ENCODE measurements at places on chromosomes 3 and 15.

DNA sequence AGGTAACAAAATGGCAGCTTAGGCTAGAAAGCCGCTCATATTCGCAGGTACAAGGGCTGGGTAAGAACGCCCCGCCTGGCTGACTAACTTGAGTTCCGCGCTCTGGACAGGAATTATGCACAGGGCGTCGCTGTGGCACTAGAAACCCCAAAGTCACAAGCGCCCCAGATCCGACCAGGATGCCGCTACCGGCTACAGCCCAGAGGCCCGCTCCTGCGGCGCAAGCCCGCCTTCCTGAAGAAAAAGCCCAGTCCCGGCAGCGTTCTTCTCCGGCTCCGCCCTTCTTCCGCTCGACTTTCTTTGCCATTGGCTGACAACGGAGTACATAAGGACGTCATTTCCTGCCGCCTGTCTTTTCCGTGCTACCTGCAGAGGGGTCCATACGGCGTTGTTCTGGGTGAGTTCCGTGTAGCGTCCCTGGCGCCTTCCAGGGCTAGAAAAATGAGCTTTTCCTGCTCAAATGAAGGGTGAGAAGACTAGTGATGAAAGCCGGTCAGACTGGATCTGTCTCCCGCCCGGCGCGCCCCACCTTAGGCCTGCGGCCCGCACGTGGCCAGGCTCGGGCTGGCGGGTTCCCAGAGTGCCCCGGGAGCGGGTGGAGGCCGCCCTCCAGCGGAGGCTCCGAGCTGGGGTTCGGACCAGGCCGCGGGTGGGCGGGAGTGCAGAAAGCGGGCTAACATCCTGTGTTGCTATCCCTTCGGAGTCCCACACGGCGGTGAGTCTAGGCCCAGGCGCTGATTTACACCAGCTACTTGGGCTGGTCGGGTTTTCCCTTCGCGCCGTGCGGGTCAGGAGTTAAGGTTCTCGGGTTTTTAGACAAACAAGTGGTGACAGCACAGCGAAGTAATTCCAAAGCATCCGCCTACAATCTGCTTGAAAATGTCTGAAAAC, at the start of gene RPSA:
TSS of gene RPSA (plus strand) at position 353 of the 891 bp plus-strand sequence. CDS start 934 bp downstream, outside the sequence.
- DNase-seq = peak; percentile 78

GRCh38 chr15:41934843-41935242, 37.5 kb downstream of the EHD4 start:
- DNase-seq = no peak

- no peak for DNase-seq
These were observed 49.8 kb upstream of the SGO1 start for GRCh38 chr3:20235796-20236195.

DNA sequence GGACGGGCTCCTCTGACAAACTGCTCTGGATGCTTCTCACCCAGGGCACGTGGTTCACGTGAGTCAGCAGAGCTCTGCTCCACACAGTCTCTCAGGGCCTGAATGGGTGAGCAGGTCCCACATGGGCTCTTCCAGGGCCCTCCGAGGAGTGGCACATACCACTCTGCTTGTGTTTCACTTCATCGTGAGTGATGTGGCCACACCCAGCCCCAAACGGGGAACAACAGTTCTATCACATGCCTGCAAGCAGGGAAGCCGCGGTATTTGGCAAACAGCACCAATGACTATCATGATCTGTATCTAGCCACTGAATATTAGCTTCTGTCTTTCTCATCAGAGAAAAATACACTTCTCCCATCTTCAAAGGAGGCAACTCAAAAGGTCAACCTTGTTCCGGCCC, 352.8 kb downstream of the GABRG3 start:
- DNase-seq = no peak

- no peak for DNase-seq
These were observed 119.6 kb upstream of the SGO1 start for GRCh38 chr3:20305647-20306046.

- no peak for DNase-seq
These were observed 137.6 kb downstream of the SPATA16 start for GRCh38 chr3:173003471-173003870.

DNA sequence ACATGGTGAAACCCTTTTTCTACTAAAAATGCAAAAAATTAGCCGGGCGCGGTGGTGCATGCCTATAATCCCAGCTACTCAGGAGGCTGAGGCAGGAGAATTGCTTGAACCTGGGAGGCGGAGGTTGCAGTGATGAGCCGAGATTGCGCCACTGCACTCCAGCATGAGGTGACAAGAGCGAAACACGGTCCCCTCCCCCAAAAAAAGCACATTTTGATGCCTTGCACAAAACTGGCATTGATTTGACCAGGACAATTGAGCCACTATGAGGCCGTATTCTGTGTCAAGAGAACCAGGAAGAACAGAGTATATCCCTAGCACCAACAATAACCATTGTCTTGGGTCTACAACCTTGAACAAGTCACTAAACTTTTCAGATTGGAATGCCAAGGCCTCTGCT, 50.6 kb downstream of the SH3BP5 start:
- no peak for DNase-seq

GRCh38 chr15:65258375-65259262, 28.1 kb downstream of the PARP16 start:
- DNase-seq = no peak

DNA sequence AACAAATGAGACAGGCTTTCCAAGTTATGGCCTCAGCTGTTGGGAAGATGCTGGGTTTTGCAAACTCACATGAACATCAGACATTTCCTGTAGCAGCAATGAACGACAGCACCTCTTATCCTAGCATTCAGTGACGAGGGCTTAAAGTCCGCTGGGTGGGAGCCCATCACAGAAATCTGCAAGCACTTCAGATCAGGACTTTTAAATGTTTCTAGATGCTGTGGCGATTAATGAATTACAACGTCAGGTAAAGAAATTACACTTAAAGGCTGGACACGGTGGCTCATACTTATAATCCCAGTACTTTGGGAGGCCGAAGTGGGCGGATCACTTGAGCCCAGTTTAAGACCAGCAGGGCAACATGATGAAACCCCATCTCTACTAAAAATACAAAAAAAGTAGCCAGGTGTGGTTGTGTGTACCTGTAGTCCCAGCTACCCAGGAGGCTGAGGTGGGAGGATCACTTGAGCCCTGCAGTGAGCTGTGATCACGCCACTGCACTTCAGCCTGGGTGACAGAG, 3.9 kb downstream of the AEN start:
- DNase-seq = no peak

DNA sequence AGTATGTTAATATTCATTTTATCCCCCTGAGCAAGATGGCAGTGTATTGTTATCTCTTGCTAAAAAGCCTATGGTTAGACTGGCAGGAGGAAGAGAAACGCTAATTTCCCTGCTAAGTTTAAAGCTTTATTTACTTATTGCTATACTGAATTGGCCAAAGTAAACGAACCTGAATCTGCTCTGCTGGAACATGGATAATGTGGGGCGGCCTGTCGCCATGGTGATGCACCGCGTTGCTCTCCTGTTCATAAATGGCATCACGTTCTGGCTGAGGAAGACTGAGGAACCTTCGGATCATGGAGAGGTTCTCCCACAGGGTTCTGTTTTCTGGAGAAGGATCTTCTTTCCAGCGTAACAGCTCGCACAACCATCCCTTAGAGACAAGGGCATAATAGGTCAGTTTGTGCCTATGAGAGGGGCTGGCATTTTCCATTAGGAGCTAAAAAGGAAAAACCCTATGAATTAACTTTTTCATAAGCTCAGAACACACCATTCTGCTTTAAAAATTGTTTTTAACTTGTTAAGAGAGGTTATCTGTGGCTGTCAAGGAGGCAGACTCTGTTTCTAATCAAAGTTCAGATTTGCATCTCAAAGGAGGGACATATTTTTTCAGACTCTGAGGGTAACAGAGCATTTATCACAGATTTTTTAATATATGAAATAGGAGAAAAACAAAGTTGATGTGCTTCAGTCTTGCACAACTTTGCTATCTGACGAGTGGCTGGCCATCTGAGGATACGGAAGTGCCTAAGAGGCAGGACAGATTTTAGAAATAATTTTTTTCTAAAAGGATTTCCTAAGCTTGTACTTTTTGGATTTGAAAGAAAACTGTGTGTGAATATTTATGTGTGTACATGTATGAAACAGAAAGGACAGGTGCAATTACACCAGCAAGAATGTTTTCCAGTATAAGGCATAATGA, 73.1 kb downstream of the SATB1 start:
- DNase-seq = no peak

DNA sequence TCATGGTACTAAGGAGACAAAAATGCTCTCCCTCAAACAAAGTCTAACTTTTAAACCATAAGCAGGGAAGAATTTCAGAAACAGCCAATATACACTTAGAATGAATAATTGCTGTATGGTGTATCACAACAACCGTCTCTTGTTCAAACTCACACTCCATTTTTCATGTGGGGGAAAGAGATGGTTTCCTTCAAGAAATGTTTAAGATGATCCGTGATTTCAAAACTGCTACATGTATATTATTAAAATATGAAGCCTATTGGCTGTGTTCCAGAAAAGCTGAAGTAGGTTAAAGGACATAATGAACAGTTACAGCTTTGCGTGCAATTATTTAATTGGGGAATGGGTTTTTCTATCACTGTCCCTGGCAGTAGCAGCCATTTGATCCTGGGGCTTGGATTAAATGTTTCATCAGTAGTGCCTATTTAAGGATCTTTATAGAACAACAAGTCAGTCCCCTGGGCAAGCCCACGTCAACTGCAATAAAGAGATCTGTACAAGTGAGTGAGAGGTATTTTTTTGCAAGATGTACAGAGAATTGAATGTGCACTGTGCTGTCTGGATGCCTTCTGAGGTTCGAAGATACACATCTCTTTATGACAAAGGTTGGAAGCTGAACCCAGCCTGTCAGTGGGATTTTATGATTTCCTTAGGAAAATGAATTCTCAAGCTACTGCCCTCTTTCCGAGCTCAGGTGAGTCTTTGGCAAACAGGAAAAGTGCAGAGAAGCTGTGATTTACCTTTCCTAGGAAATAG, 337.2 kb upstream of the RARB start:
- DNase-seq = no peak

Data from NCI-H446 (cell line).